Activated T-cell treated with anti-CD3 and anti-CD28 coated beads for 48 hours (primary cell): ENCODE measurements at places on chromosomes 12 and 14.

GRCh38 chr12:52197371-52198231, 5.8 kb upstream of the KRT80 start:
- no peak for DNase-seq

DNA sequence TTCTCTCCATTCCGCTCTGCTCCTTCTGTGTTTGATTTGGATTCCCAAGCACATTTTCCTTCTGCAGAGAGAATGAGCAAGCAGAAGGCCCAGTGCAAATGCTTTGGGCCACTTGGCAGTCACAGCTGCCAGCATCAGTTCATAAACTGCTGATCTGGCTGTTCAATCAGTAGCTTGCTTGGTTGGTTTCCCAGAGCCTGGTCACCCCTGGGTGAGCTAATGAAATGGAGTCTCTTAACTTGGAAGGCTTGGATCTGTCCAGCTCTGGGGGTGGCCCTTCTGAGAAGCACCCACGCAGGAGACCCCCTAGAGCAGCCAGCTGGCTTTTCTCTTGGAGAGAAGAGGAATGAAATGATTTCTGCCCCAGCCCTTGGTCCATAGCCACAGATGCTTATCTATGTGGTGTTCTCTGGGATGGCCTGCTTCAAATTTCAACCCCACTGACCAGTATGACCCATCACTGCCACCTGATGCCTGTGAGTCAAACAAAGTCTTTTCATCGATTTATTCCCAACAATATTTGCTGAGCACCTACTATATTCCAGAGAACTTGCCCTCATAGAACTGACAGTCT, 30.3 kb downstream of the FAIM2 start:
- DNase-seq, result no peak

- DNase-seq, result no peak
Measured at GRCh38 chr14:47262801-47263200, 412.6 kb downstream of the MDGA2 start.

- DNase-seq, result no peak
Measured at GRCh38 chr12:103494051-103494733, 1.6 kb downstream of the C12orf42 start.

DNA sequence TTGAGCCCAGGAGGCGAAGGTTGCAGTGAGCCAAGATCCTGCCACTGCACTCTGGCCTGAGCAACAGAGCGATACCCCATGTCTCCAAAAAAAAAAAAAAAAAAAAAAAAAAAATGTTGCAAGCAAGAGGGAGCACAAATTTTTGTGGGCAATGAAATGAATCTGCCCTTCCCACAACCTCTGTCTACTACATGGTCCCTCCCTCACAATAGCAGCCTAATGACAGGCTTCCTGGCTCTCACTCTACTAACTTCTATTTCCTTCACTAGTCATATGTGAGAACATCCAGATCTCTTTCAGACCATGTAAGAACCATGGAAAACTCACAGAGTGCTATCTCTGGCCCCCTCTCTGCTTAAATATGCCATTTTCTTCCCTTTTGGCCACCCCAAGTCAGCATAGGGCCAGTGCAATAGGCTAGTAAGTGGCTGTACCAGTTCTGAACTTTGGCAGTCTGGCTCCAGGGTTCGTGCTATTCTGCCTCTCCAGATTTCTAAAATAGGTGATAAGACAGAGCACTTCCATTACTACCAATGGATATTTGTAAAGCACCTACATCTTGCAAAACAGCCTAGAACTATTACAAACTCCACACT, 7.1 kb downstream of the OSBPL8 start:
- no peak for DNase-seq

GRCh38 chr14:104868811-104869572, 3.9 kb downstream of the CEP170B start:
- DNase-seq, result no peak

GRCh38 chr12:123828854-123829547, 66.9 kb downstream of the DNAH10 start:
- no peak for DNase-seq

DNA sequence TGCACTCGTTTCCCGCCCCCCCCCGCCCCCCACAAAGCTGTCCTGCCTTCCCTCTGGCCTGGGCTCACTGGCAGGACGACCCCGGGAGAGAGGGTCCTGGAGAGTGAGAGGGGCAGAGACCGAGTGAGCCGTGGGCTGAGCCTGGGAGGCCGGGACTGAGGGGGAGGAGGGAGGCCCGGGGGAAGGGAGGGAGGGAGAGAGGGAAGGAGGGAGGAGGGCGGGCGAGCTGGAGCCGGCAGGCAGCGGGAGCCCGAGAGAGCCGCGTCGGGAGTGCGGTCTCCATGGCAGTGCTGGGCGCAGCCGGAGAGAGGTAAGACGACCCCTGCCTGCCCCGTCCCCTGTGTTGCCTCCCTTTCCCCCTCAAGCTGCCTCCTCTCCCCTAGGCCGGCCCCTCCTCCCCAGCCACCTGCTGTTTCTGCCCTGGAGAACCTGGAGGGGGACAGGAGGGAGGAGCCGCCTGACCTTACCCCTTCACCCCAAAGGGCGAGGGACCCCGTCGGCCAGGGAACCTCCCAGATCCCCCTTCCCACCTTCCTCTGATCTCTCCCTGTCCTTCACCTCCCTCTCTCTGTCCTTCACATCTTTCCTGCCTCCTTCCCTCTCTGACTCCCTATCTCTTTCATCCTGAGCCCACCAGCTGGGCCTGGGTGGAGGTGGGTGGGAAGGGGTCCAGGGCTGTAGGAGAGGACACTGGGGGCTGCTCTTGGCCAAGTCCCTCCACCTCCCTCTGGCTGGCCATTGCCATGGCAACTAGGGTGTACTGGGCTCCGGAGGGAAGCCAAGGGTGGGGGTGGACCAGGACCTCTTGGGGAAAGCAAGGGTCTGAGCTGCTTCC, at the start of gene GPR162:
TSS of gene GPR162 (plus strand) at position 231 of the 835 bp plus-strand sequence. CDS start 2,078 bp downstream, outside the sequence.
- no peak for DNase-seq

DNA sequence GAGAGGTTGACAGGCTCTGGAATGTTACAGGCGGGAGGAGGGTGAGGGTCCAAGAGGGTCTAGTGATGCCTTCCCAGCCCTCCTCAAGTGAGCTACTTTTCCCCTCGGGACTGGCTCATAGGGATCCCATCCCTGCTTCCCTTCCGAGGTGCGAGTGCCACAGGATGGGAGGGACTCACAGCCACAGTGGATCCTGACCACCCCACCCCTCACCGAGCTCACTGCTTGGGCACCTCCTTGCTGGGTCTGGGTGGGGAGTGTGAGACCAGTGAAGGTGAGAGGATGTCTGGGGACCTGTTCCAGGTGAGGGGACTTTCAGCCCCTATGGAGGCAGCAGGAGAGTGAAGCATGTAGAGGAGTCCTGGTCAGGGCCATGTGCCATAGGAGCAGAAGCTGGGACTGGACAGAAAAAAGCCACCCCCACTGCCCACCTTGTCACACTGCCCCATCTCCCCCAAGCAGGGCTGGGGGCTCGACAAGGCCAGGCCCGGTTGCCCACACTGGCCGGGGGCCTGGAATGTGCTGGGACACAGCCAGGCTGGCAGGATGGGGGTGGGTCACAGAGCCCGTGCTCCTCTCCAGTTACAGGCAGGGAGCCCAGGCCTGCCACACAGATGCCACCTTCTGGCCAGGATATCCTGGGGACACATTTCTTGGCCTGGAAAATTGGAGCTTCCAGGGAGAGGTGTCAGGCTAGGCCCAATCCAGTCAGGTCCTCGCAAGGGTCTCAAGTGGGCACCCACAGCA, 1.7 kb upstream of the TNS2 start:
- no peak for DNase-seq

- DNase-seq, result no peak
Measured at GRCh38 chr12:38761111-38761510, 144.3 kb downstream of the CPNE8 start.

- no peak for DNase-seq
Measured at GRCh38 chr12:123807670-123808069, 45.6 kb downstream of the DNAH10 start.
